ENCODE measurements at places on chromosomes 5 and 9.

DNA sequence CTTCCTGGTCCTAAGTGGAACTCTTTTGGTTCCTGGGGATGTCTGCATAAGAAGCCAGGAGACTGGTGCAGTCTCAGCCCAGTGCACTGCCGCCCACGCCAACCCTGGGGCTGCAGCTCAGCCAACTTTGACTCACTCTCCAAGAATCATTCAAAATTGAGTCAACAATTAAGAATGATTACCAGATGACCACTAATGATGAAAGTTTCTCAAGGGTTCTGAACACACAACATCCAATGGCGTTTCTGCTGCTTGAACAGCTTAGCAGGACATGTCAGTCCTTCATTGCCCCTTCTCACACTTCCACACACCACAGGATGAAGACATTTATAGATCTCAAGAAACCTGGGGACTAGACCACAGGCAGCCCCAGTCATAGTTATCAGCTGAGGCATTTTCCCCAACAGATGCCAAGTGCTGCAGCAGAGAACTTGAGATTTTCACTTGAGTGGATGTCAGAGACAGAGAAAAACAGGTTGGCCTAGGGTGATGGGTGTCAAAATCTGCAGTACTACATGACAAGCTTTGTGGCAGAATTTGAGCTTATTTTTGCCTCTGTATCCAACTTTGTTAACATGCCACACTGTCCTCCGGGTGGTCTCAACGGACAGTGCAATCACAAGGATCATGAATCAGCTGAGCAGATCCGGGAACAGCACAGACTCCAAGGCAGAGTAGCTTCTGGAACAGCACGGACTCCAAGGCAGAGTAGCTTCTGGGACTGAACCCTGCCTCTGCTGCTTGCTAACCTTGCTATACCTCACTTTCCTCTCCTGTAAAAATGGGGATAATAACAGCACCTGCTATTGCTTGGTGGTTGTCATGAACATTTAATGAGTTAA, 356.1 kb downstream of the SPOCK1 start:
- DNase-seq, result no peak

GRCh38 chr5:61931236-61931635, 374.8 kb upstream of the KIF2A start:
- DNase-seq, result no peak

- no peak for DNase-seq
Observed at GRCh38 chr9:4442806-4443205, 47.5 kb upstream of the SLC1A1 start.

- no peak for DNase-seq
Observed at GRCh38 chr9:93447655-93448054, 3.8 kb upstream of the FAM120A start.

DNA sequence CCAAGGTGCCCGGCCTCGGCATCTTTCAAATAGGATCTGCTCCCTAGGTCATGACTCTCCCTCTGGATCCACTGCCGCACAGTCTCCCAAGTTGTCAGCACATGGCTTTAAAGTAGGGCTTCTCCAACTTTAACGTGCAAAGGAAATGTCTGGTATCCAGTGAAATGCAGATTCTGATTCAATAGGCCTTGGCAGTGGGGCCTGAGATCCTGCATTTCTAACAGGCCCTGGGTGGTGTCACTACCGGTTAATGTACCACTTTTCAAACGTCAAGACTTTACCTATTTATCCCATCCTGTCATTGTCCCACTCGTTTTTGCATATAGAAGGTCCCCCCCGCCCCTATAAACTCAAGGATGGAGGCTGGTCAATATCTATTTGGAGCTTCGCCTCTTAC, 137.6 kb upstream of the ZNF618 start:
- no peak for DNase-seq

- DNase-seq, result no peak
Observed at GRCh38 chr9:16610538-16610937, 259.9 kb downstream of the BNC2 start.

GRCh38 chr5:34483442-34484033, 172.6 kb upstream of the RAI14 start:
- DNase-seq, result no peak

- no peak for DNase-seq
Observed at GRCh38 chr9:72812559-72813111, 140.2 kb downstream of the ALDH1A1 start.

DNA sequence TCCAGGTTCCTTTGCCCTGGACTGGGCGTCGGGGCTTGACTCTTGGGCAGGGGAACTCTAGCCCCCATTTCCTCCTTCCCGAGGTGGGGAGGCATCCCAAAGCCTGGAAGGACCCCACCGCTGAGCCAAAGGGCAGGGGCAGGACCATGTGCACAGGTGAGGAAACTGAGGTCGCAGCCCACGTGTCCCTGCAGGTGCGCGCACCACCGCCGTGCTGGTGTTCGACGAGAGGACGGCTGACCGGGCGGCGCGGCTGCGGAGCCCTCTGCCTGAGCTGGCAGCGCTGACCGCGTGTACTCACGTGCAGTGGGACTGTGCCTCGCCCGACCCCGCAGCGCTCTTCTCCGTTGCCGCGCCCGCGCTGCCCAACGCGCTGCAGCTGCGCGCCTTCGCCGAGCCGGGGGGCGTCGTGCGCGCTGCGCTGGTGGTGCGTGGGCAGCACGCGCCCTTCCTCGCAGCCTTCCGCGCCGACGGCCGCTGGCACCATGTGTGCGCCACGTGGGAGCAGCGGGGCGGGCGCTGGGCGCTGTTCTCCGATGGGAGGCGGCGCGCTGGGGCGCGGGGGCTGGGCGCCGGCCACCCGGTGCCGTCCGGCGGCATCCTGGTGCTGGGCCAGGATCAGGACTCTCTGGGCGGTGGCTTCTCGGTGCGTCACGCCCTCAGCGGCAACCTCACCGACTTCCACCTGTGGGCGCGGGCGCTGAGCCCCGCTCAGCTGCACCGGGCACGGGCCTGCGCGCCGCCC, 2.8 kb downstream of the ADGRD2 start:
- no peak for DNase-seq

DNA sequence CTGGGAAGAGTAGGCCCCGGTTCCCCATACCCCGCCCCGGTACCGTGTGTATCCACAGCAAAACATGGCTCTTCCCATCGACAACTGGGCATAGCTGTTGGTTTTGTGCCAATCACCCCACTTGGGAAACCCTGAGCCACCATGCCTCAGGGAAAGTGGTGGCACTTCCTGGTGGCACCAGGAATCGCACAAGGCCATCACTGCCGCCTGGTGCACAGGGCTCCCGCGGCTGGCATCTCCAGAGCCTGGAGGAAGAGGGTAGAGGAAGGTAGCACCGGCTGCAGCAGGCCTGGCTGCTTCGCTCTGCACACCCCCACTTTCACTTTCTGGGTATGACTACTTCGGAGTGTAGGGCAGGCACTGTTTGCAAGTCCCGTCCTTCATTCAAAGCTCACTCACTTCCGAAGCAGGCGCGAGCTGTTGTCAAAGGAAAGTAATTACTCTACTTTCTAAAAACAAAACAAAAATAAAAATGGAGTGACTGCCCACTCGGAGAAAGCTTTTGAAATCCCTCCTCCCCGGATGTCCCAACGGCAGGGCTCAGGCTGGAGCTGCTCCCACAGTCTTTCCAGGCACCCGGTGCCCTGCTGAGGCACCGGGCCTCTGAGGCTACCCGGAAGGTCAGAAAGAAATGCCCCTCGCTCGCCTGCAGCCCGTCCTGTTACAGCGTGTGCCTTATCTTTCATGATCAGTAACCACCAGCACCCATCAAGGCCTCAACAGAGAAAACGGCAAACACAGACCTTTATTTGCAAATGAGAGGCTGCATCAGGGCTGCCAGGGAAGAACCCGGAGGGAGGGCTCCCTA, 2.0 kb downstream of the BRD3 start:
- peak; percentile 42 for DNase-seq

DNA sequence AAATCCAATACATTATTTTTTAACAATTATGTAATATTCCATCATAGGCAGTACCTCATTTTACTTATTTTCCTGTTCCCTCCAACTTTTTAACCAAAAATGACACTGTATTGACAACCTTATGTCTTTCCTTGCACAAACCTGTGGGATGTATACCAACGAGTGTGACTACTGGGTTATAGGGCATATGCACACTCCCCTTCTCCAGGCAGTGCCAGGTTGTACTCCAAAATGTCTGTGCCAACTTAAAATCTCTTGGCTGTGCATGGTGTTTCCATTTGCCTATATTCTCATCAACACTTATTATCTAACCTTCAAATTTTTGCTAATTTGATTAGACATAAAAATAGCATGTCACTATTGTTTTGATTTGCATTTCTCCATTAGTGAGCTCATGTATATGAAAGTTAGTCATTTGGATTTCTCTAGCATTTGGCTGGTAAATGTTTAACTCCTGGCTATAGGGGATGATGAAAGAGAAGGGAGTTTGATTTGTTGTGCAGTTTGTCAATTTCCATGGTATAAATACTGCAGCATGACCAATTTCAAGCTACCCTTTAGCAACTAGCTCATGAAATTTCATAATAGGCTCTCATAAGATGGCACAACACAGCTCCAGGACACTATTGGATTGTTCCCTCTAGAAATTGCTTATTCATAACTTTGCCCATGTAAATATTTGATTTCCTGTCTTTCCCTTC, 129.9 kb downstream of the BAAT start:
- DNase-seq, result no peak

DNA sequence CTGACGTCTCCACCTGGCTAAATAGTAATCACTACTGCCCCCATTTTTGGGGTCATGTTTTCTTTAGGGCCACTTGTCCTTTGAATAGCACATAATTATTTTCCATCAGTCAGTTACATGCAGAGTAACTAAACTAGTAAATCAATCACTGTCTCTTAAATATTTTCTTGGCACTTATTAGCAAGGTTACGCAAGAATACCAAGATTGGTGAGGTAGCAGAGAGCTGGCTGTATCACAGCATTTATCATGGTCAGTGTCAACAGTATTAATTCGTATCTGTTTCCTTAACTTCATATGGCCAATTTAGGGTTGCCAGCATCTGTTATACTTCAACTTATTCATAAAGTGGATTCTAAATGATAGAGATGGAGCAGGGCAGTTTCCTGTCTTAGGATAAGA, 346.8 kb upstream of the FAM174A start:
- no peak for DNase-seq

GRCh38 chr9:81689343-81690175, at the start of gene TLE1:
Gene TLE1 (minus strand): TSS chr9:81689547. CDS start chr9:81688240, 1,307 bp downstream.
- DNase-seq, result peak; percentile 35

DNA sequence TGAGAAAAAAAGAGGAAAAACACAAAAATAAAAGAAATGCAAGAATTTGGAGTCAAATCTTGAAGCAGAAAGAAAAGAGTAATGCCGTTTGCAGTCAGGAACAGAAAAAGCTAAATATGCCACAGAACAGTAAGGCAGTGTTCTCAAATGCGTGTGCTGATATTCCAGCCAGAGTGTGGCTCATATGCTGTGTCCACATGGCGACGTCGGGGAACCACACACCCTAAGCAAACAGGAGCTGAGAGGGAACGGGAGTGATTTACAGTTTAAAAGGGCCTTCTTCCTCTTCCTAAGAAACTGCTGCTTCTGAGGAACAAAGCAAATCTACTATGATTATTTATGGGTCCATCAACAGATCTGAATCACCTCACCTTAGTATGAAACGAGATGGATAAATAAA, 42.7 kb downstream of the DDX31 start:
- no peak for DNase-seq

GRCh38 chr5:34891981-34892380, 23.3 kb downstream of the RAD1 start:
- DNase-seq, result no peak

DNA sequence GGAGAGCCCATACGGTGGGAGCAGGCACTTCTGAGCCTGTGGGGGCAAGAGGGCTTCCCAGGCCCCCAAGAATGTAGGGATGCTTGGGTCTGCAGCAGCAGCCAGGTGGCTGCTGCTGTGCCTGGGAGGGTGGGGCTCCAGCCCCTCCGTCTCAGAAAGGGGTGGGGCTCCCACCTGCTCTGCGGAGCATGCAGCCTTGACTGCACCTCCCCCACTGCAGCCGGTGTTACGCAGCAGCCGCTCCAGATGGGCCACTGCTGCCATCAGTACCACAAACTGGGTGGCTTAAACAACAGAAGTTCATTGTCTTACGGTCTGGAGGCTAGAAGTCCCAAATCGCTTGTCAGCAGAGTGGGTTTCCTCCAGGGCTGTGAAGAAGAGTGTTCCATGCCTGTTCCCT, 365.5 kb downstream of the TMEM38B start:
- DNase-seq, result no peak

- DNase-seq, result no peak
Observed at GRCh38 chr5:9658706-9659105, 28.6 kb upstream of the TAS2R1 start.

DNA sequence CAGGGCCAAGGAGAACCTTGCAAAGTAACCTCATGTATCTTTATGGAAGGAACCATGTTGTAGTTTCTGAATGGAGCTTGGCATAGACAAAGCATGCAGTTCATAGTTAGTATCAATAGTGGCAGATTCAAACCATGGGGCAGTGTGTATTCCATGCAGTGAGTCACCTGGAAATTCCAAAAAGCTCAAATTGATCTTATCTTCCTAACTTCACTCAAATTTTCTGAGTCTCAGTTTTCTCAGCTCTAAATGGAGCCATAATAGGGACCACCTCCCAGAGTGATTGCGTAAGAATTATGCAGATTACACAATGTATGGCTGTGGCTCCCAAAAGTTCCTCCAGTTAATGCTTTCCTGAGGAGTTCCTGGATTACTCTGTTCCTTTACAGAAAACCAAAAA, 549.9 kb upstream of the KLF4 start:
- no peak for DNase-seq

- DNase-seq, result no peak
Observed at GRCh38 chr9:137253717-137254623, 1.2 kb upstream of the NELFB start.

- no peak for DNase-seq
Observed at GRCh38 chr9:134348404-134349155, 22.3 kb downstream of the RXRA start.

DNA sequence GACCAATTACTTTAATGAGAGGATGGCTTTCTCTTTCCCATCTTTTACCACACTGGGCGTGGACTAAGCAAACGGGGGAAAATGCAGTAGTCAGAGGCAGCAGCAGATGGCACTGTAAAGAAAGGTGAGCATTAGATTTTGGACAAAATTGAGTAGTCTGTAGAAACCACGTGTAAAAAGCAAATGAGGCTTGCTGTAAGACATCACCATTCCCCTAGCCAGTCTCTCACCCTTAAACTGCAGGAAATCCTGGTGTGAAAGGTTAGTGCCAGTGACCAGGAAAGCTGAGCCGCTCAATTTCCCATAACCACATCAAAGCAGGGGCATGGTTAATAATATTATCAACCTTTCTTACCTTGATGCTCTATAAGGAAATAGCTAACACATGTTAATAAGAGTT, 31.8 kb downstream of the SPATA31C2 start:
- no peak for DNase-seq

DNA sequence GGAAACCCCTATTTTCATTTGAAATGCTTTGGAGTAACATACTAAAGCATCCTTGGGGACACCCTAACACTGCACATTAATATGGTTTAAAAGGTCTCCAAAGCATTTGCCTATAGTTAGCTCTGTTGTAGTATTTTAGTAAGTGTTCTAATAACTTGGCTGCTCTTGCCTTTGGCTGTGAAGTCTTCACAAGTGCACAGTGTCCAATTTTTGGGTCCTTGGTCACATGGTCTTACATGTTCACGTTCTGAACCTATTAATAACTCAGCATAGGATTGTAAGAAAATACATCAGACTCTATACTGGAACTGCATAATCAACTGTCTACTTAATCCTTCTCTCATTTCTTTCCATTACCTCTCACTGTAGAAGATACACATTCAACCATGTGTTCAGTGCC, 17.4 kb downstream of the ADAMTS19 start:
- no peak for DNase-seq
